ENCODE measurements at places on chromosomes 4 and X. TPM values are rescaled to one million over a fixed set of nuclear protein-coding genes. Genes with fewer than 3 reads are reported as not detected.

Gene RNF128
- total RNA-seq = not detected

Gene GPR119
- total RNA-seq = not detected

Gene HTATSF1
- total RNA-seq = 32.9 TPM

Gene STBD1
- 0.47 TPM for total RNA-seq

DNA sequence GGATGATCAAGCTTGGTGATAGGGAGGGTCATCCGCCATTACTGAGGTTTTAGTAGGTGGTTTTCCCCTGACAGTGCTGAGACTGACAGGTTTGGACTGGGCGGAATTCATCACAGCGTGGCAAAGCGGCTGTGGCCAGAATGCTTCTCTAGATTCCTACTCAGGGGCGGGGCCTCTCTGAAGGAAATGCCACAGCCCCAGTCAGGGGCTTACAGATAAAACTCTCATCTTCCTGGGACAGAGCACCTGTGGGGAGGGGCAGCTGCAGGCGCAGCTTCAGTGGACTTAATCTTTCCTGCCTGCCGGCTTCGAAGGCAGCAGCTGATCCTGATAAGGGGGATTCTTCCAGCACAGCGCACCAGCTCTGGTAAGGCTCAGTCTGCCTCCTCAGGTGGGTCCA, 316.7 kb downstream of the RPA4 start:
- no peak for DNase-seq

GRCh38 chrX:132199941-132200340, 19.3 kb downstream of the RAP2C start:
- no peak for DNase-seq

DNA sequence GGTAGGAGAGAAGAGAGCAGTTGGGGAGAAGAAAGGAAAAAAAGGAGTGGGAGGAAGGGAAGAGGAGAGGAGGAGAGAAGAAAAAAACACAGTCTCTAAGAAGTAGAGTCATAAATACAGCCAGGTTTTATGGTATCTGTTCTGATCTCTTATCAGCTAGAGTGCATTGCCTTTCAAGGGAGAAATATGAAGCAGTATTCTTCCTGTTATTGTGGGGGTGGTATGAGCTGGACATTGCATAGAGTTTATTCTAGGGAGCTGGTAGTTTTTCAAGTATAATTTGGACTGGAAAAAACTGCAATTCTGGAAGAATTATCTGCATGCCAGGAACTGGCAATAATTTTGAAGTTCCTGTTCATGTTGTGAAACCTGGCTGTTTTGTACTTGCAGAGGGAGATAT, 54.9 kb upstream of the TAB3 start:
- no peak for DNase-seq

Gene FGF2
- total RNA-seq = not detected

Gene EVC2
- 3.2 TPM for total RNA-seq

DNA sequence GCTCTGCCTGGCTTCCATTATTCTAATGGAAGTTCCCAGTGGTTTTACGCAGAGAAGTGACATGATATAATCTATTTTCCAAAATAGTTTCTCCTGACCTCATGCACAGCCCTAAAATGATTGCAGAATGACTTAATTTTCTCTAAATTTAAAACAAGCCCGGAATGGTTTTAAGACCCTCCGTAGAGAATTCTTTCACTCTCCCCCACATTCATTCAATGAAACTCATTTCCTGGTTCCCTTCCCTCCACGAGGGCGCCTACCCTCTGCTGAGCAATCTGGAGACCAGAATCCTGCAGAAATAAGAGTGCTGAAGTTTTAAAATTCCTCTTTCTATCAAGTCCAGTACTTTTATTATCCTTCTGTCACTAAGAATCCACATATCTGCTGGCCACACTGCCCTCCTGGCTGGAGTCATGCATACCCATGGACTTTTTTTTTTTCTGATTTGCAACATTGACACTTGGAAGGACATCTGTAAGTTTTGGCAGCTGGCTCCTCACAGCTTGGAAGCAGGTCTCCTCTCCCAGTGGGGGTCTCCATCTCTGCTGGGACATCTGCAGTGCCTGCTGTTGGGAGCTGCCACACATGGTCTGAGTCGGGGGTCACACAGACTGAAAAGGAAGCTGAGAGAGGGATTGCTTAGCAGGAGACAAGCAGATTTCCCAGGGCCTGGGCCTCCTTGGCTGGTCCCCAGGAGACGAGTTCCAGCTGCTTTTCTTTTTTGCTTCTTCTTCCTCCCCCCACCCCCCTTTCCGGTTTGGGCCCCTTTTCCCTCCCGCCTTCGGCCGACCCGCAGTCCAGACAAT, 86.1 kb downstream of the SOWAHB start:
- no peak for DNase-seq

All from CD4-positive, CD25-positive, alpha-beta regulatory T cell (primary cell).